Stimulated activated CD4-positive, alpha-beta T cell treated with anti-CD3 and anti-CD28 coated beads, Interleukin-4, amount 100 ng/mL, for 4 hours (primary cell): ENCODE measurements at places on chromosomes 1 and 21.

GRCh38 chr1:230130172-230130944 is 63.3 kb downstream of the GALNT2 start:
- DNase-seq = no peak

- no peak for DNase-seq
These were observed 46.0 kb upstream of the MACF1 start for GRCh38 chr1:39158327-39159086.

GRCh38 chr21:33993286-33994231 is 78.0 kb upstream of the ATP5PO start:
- no peak for DNase-seq

GRCh38 chr21:29301691-29302090 is 3.0 kb downstream of the BACH1 start:
- DNase-seq = no peak

GRCh38 chr21:15193937-15194336 is 129.1 kb upstream of the NRIP1 start:
- DNase-seq = no peak

DNA sequence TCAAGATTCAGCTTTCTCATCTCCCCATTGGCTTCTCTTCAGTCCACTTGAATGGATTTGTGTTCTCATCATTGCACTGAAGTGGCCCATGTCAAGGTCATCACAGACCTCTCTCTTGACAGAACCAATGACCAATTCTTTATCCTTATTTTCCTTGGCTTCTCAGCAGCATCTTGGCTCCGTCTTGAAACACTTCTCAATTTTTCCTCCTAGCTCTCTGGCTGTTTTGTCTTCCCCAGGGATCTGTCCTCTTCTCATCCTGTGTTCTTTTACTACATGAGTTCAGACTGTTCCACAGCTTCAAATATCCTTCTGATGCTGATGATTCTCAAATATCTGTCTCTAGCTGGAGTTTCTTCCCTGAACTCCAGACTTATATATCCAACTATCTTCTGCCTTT is 78.6 kb downstream of the COLGALT2 start:
- DNase-seq = no peak

DNA sequence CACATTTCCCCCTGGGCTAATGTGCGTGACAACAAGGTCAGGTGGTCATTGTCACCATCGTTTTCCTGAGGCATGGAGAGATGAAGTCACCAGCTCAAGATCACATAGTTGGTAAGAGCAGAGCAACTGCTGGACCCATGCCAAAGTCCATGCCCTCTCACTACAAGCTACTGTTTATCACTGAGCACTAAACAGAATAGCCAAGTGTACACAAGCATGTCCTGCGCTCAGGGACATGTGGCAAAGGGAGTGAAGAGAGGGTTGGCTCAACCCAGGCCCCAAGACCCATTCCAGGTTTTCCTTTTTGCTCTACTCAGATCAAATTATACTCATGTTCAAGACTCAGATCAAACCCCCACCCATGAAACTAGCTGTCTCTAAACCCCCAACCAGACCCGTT is 20.8 kb downstream of the LRRC52 start:
- no peak for DNase-seq

DNA sequence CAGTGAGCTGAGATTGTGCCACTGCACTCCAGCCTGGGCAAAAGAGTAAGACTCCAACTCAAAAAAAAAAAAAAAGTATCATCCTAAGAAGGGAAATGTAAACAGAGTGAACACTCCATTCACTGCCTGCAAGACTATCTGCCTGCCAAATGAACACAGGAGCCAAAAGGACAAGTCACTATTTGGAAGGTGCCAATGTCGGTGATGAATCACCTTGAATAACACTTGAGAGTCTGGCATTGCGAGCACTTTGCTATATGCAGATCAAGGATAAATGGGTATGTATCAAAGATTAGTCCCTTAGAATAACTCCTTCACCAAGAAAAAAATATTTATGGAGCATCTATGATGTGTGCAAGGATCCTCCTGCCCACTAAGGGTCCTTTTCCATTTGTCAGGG is 6.6 kb downstream of the UBR4 start:
- no peak for DNase-seq

DNA sequence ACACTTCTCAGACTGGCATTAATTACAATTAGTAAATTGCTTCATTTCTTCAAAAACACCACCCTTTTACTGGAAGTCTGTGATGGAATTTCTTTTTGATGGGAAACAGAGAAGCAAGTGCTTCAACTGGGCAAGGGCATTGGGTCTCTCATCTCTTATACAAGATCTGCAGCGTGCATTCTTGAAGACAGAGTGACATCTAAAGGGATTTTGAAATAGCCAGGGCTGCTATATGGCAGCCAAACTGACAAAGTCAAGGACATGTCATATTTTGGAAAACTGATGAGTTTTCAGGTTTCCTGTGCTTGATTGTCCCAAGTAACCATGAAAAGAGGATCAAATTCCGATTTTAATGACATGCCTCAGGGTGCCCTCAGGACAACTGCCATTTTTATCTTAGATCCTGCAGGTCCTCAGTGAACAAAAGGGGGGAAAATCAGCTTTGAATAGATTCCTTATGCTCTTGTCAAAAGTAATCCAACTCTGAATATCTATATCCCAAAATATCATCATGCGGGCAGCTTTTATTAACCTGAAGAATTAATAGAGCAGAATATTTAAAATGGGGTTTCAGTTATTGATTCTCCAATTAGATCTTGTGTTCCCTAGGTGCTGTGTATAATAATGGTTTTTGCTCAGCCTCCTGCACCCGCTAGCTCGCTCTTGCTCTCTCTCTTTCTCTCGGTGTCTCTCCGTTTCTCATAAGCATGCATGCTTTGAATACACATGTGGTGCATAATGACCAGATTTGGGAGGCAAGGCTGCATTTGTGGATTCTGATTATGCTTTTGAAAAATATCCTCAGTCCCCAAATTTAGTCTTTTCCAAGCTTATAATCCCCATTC is 221.8 kb downstream of the TTLL7 start:
- no peak for DNase-seq

GRCh38 chr1:41780916-41781315 is 137.8 kb downstream of the HIVEP3 start:
- DNase-seq = no peak

DNA sequence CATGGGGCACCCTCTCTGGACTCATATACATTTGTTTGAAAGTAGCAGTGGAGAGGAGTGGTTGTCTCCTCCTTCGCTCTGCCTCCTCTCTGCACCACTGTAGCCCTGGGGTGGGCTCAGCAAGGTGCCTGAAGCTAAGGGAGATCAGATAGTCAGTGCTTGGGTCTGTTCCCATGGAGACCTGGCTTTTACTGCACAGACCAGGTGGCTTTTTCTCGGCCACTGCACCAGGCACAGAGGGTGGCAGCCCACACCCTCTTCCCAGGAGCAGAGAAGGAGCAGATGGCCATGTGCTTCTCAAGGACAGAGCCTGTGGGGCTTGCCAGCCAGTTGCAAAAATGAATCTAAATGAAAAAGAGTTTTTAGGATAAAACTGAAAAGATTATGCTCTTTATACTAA is 123.4 kb upstream of the KCNK1 start:
- no peak for DNase-seq
